ENCODE measurements at places on chromosomes 16 and 17.

- DNase-seq, result no peak
Observed at GRCh38 chr17:50939795-50940684, 73.9 kb upstream of the TOB1 start.

- no peak for DNase-seq
Observed at GRCh38 chr17:19531780-19532501, 1.7 kb upstream of the SLC47A1 start.

DNA sequence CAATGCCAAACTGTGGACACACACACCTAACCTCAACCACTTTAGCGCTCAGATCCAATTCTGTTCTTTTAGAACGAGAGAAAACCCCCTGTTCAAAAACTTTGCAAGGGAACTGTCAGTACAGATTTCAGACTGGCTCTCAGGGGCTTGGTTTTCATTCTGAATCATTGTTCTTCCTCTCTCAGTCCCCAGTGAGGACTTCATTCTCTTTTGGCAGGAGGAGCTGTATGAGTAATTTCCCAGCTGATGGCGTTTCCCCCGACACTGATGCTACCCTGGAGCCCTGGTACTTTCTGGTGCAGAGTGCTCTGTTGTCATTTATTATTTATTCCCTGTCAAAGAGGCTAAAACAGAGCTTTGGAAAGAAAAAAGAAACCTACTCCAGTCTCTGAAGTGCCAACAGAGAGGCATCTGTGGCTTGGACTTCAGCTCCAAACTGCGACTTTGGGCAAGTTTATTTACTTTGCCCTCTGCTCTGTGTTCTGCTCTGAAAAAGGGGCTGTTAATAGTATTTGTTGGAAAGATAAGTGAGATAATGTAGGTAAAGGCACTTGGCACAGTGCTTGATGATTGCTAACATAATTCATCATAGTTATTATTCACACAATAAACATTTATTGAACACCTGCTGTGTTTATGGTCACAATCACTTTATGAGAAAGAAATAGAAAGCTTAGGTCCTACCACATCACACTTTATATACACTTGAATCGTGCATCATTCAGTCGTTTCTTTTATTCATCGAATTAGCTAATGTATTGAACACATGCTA lies 28.3 kb downstream of the ETV4 start:
- DNase-seq, result no peak

DNA sequence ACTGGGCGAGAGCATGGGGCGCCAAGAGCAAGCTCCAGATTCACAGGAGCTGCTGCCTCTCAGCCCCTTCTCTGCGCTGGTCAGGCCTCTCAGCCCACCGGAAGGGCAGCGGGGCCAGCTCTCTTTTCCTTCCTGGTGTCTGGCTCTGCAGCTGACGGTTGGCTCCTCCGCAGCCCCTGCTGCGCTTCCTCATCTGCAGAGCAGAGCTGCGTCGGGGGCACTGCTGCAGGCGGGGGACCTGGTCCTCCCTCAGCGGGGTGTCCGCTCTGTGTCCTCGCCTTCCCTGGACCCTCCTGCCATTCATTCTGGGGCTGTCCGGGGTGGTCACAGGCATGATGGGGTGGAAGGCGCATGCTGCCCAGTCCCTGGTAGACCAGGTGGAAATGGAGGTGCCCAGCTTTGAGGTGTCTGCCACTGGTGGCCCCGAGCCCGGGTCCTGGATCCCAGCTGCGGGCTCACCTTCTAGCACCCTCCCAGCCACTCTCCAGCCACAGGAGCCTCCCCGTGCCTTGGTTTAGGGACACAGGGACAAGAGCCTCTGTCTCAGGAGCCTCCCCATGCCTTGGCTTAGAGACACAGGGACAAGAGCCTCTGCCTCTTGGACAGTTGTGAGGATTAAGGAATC lies 84.8 kb downstream of the IRF8 start:
- no peak for DNase-seq

DNA sequence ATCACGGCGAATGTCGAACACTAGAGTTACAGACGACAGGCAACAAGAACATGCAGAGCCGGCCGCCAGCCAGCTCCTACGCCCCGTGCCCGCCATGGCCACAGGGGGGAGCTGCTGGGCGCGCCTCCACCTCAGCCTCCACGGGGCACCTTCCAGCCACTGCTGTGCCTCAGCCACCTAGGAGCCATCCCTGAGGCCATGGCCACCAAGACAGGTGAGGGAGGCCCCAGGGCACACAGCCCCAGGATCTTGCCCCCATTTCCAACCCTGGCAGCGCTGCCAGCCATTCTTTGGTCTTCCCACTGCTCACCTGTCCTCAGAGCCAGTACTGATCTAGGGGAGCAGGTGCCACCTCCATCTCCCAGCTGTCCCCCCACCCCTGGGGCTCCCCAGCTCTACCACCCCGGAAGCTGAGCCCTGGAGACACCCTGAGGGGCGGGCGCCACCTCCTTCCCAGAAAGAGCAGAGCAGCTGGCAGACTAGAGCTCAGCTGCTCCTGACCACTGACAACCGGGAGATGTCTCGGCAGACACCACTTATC lies 11.8 kb downstream of the GNPTG start:
- no peak for DNase-seq

Data from smooth muscle cell of the brain vasculature (primary cell).